ENCODE measurements at places on chromosomes 7 and 10.

GRCh38 chr7:116678780-116679179, 6.8 kb downstream of the MET start:
- DNase-seq, result no peak

DNA sequence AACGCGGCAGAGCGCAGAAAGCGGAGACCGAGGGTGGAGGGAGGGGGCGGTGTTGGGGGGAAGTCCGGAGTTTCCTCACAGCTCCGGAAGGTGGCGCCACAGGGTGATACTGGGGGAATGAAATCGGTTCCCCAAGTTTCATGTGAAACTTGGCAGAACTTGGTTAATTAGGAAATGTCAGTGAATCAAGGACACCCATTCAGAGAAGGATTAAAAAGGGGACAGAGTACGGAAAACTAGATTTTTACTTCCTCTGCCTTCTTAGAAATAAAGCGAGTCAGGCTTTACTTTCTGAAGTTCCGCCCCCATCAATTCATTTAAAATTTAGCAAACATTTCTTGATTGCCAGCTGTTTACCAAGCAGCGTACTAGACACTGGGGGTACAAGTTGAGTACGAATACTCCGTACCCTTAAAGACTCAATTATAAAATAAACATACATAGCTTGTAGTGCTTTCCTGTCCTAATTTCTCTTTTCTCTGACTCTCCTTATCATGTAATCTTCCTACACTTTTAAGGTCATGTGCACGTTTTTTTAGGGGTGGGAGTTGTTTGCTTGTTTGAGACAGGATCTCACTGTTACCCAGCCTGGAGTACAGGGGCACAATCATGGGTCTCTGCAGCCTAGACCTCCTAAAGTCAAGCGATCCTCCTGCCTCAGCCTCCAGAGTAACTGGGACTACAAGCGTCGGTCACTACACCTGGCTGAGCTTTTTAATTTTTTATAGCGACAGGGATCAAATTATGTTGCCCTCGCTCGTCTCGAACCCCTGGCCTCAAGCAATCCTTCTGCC, 644 bp upstream of the ABI1 start:
- DNase-seq, result no peak

GRCh38 chr7:158532093-158532627, 55.5 kb downstream of the PTPRN2 start:
- DNase-seq, result no peak

DNA sequence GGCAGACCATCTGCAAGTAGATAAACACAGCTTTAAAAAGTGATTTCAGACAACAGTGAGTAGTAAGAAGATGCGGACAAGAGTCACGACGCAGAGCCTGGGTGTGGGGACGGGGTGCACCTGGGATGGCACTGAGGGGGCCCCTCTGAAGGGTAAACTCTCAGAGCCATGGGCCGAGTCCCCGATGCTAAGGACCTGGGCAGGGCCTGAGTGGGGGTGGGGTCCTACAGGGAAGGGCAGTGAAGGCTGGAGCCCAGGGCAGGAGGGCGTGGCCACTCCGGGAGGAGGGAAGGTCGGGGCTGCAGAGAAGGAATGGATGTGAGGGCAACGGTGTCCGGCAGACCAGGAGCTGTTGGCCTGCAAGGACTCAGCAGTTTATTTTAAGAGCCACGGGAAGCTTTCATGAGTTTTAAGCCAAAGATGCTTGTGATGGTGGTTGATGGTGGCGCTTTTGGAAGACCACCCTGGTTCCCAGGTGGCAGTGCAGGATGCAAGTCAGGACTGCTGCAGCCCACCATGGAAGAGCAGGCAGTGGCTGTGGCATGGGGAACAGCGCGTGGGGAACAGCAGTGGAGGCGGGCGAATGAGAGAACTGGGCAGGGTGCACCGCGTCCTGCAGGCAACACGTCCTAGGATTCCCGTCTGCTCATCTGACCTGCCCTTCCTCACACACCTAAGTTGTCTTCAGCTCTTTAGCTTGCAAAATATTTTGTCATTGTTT, 296.8 kb downstream of the DNAJB6 start:
- DNase-seq, result no peak

GRCh38 chr10:11560076-11560709, 51.3 kb downstream of the USP6NL start:
- no peak for DNase-seq

DNA sequence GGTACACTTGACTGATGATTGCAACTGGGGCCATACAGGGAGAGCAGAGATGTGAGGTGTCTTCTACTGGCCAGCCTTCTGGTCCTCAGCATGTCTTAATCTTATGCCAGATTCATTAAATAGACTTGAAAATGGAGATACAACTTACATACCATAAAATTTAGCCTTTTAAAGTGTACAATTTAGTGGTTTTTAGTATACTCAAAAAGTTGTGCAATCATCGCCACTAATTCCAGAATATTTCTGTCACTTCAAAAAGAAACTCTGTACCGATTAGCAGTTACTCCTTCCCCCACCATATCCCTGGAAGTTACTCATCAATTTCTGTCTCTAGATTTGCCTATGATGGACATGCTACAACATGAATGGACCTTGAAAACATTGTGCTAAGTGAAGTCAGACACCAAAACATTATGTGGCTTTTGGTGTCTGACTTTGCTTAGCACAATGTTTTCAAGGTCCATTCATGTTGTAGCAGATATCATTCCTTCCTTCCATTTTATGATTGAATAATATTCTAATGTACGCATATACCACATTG, 53.0 kb downstream of the SH2D4B start:
- DNase-seq, result no peak

- DNase-seq, result no peak
Observed at GRCh38 chr7:30183749-30184369, 49.1 kb downstream of the MTURN start.

GRCh38 chr10:97016728-97017473, 168.9 kb downstream of the SLIT1 start:
- DNase-seq, result no peak

GRCh38 chr10:112087953-112088456, 95.6 kb downstream of the GPAM start:
- DNase-seq, result no peak

GRCh38 chr10:88347022-88347421, 236.1 kb downstream of the RNLS start:
- DNase-seq, result no peak

GRCh38 chr7:36562121-36562520, 162.2 kb downstream of the AOAH start:
- DNase-seq, result no peak

DNA sequence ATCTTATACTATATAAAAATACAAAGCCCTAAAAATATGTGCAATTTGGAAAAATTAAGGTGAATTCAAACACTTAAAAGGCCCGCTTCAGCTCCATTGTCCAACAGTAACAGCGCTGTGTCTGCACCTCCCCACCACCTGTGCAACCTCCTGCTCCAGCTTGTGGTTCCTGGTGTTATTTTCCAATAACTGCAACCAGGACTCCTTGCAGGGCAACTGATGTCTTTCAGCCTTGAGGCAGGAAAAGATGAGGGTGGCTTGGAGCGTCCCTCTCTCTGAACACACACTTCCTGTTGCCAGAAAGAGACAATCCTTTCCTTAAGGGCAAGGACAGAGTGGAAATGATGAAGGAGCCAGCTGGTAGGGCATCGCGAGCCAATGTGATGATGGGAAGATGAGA, 336.0 kb downstream of the GLRX3 start:
- no peak for DNase-seq

- no peak for DNase-seq
Observed at GRCh38 chr10:69865450-69865849, 63.7 kb downstream of the COL13A1 start.

DNA sequence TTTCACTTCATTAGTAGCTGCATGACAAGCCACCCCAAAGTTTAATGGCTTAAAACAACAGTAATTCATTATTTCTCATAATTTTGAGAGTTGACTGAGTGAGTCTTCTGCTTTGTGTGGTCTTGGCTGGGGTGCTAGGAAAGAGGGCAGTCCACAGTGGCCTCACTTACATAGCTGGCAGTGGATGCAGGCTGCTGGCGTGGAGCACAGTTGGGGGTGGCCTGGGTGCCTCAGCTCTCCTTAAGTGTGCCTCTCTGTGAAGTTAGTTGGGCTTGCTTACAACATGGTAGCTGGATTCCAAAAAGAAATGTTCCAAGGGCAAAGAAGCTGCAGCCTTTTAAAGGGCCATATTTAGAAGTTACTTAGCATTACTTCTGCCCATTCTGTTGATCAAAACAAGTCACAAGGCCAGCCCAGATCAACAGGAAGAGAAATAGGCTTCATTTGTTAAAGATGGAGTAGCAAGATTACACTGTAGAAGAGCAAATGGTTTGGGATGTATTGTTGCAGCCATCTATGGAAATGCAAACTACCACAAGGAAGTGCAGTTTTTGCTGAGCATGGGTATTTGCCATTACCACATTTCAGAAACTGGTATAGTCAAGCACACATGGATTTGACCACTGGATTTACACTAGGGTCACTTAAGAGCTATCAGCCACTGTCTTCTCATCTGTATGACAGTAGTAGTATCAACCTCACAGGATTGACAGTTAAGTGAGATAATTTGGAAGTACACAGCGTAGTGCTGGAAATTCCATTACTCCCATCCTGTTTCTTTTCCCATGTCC, 33.6 kb downstream of the ZEB1 start:
- DNase-seq, result no peak

GRCh38 chr7:44415510-44415909, 74.9 kb downstream of the NUDCD3 start:
- no peak for DNase-seq

GRCh38 chr10:123552760-123553554, 113.2 kb upstream of the GPR26 start:
- no peak for DNase-seq

DNA sequence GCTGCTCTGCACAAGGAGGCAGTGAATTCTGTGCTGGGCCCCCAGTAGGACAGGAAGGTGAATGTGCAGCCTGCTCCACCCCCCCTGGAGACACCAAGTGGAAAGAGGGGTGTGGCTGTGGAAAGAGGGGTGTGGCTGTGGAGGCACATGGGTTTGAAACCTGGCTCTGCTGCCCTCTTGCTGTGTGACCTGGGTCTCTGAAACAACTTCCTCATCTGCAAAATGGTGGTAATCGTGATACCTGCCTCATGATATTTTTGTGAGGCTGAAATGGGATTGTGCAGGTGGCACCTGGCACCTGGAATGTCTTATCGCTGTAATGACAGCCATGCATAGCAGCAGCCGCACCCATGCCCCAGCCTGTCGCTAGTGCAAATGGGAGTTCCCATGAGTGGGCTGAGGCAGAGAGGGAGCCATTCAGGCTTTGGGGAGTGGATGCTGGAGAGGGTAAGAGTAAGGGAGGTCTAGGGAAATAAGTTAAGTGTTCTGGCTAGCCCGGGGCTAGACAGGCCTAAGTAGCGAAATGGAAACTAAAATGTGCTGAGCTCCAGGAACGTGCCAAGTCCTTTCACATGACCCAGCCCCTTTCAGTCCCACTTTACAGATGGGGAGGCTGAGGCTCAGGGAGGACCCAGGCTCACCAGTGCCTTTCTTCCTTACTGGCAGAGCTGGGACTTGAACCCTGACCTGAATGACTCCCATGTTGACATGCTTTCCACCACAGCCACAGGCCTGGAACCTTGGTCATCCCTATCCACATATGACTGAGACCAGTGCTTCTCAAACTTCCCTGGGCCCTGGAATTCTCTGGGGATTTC, 35.0 kb downstream of the C10orf105 start:
- DNase-seq, result no peak

DNA sequence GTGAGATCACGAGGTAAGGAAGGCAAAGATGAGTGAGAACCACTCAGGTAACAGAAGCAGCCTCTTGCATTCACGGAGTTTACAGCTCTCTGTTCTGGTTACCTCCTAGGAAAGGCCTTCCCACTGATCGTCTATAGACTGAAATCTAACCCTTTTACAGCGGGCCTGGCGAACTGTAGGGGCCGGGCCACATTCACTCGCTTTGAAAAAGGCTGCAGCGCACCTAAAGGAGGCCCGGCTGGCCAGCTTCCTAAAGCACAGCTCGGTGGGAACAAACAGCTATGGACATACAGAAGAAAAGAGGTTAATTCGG, 565 bp downstream of the ATP5MK start:
- no peak for DNase-seq

GRCh38 chr10:74955796-74956195, 129.4 kb downstream of the KAT6B start:
- DNase-seq, result peak; percentile 27

DNA sequence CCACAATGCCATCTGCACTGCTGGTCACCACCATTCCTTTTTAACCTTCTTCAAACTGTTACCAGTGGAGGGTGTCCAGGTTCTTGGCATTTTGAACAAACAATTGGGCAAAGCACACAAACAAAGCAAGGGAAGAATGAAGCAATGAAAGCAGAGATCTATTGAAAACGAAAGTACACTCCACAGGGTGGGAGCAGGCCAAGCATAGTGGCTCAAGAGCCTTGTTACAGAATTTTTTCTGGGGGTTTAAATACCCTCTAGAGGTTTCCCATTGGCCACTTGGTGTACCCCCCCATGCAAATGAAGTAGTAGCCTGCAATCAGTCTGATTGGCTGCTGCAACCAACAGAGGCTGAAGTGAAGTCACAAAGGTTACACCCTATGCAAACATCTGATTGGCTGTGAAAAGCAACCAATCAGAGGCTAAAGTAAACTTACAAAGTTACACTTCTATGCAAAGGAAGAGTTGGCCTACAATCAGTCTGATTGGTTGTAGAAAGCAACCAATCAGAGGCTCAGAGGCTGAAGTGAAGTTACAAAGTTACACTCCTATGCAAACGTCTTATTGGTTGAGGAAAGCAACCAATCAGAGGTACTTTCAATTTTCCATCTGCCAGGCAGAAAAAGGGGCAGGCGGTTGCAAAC, 103.2 kb upstream of the WAC start:
- peak; percentile 11 for DNase-seq

GRCh38 chr10:22159979-22160378, 57.8 kb downstream of the EBLN1 start:
- DNase-seq, result no peak

GRCh38 chr7:137734221-137734620, 112.6 kb downstream of the DGKI start:
- peak; percentile 13 for DNase-seq

DNA sequence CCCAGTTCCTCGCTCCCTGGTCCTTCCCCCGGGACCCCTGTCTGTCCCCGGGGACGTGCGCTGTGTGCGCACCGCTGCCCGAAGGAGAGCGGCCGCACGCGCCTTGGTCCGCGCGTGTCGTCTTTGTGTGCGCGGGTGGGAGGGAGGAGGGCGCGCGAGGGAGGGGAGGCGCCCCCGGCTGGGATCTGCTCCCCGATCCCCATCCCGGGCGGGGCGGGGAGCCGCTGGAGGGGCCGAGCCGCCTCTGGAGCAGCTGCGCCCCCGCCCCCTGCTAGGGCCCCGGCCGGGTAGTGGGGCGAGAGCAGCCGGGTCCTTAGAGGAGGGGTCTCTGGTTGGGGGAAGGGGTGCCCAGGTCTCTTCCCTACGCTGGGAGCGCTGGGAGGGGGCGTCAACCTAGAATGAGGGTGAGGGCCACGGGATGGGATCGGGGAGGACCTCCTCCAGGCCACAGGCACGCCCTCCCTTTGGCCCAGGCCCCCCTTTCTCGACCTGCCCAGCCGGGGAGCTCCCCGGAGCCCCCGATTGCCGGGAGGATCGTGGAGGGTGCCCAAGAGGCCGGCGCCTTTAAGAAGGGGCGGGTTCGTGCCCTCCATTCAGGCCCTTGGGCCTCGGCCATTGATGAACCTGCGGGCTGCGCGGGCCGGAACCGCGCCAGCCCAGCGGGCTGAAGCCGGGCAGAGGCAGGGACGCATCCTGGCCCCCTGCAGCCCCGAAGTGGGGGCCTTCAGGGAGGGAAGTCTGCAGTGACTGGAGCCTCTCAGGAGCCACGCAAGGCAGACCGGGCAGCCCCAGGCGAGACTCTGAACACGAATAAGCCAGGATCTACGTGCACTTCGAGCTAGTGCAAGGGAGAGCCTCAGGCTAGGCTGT, 678 bp downstream of the SH2B2 start:
- DNase-seq, result no peak

GRCh38 chr10:60679388-60679990, 98.8 kb upstream of the CDK1 start:
- DNase-seq, result no peak

- DNase-seq, result peak; percentile 58
Observed at GRCh38 chr10:124875596-124875995, 66.3 kb upstream of the ZRANB1 start.
